ENCODE measurements at places on chromosomes 12 and 14.

DNA sequence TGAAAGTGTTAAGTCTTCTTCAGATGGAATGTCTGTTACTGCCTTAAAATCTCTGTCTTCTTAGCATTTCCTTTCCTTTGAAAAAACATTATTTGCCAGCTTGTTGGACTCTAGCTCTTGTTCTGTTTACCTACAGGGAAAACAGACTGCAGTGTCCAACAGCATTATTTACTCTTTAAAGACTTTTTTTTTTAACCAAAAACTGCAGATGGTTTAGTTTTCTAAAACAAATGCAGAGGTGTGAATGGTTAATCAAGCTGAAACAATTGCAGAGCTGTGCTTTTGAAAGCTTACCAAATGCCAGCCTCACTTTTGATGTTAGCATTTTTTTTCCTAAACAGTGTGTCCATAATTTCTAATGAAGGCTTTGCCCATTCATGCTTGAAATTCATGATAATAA, 323.3 kb downstream of the TMEM117 start:
- no peak overlapping the region for H3K27ac ChIP-seq
- no peak overlapping the region for H3K4me3 ChIP-seq
- no peaks in the 10 kb centered on the region for H3K27me3 ChIP-seq
- no peaks in the 10 kb centered on the region for H3K36me3 ChIP-seq
- no peak for DNase-seq
- H3K4me1 ChIP-seq: no peaks in the 10 kb centered on the region

DNA sequence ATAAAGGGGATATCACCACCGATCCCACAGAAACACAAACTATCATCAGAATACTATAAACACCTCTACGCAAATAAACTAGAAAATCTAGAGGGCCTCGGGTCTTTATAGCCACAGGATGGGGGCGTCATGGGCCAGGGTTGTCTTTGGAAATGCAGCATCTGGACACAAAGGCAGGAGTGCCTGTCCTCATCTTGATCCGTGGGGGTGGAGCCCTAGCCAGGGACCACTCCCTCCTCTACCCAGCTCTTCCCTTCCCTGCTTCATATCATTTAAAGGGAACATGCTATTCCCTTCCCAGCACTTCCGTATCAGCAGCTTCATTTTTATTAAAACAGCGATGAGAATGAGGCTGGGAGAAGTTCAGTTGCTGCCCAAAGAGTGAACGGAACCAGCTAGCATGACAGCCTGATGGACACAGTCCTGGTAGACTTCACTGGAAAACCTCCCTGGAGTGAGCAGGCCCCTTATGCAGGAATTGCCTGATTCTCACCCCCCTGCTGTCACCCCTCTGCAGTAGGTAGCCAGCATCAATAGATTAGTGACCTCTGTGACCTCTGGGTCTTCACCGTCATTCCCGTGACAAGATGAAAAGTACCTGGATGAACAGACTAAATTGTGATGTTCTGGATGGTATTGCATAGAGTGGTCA, 251.4 kb upstream of the RGS6 start:
- H3K27ac ChIP-seq: no peak overlapping the region
- H3K27me3 ChIP-seq: no peaks in the 10 kb centered on the region
- no peaks in the 10 kb centered on the region for H3K4me1 ChIP-seq

GRCh38 chr14:65038966-65039365, 52.3 kb downstream of the FNTB start:
- no peak overlapping the region for H3K4me3 ChIP-seq
- no peaks in the 10 kb centered on the region for H3K27me3 ChIP-seq
- DNase-seq: no peak
- H3K4me1 ChIP-seq: no peaks in the 10 kb centered on the region

DNA sequence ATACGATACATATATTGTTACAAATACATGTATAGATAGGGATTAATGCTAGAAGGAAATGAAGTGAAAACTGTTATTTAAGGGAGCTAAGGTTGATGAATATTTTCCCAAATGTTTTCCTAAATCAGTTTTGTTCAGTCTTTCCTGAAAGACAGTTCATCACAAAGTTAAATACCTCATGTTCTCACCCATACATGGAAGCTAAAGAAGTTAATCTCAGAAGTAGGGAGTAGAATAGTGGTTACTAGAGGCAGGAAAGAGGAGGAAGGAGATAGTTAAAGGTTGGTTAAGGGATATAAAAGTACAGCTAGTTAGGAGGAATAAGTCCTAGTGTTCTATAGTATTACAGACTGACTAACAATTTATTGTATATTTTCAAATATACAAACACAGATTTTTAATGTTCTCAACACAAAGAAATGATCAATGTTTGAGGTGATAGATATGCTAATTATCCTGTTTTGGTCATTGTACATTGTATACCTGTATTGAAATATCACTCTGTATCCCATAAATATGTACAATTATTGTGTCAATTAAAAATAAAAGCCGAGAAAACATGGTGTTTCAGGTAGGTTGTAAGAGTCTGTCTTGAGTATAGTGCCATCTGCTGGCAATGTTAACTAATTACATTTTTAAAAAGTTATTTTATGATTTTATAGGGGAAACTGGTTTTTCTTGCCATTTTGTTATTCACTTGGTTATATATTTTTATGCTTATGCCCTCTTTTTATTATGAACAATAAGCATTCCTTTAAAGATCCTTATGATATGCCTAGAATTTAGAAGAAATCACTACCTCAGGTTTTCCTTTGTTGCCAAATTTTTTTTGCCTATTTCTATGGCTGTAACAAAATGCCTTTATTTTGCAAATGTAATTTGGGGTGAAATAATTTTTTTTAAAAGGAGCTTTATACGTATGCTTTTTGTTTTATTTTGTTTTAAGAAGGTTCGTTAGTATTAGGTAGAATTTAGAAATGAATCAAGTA, 26.9 kb downstream of the ZDHHC17 start:
- H3K27me3 ChIP-seq: no peaks in the 10 kb centered on the region
- no peaks in the 10 kb centered on the region for H3K36me3 ChIP-seq
- H3K4me3 ChIP-seq: no peak overlapping the region

DNA sequence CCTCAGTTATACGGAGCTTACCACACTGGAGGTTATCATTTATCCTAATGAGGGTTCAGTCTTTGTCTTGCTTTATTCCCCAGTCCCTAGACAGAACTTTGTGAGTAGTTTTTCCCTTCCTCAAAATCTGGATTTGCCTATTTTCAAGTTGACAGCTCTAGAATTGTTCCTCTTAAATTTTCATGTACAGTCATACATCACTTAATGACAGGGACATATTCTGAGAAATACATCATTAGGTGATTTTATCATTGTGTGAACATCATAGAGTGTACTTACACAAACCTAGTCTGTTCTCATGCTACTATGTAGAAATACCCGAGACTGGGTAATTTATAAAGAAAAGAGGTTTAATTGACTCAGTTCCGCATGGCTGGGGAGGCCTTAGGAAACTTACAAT, 3.1 kb downstream of the PRKAB1 start:
- no peaks in the 10 kb centered on the region for H3K27me3 ChIP-seq
- DNase-seq: no peak
- H3K4me1 ChIP-seq: peaks cover 43% of the 10 kb centered on the region
- H3K4me3 ChIP-seq: no peak overlapping the region
- peaks cover 60% of the 10 kb centered on the region for H3K36me3 ChIP-seq

DNA sequence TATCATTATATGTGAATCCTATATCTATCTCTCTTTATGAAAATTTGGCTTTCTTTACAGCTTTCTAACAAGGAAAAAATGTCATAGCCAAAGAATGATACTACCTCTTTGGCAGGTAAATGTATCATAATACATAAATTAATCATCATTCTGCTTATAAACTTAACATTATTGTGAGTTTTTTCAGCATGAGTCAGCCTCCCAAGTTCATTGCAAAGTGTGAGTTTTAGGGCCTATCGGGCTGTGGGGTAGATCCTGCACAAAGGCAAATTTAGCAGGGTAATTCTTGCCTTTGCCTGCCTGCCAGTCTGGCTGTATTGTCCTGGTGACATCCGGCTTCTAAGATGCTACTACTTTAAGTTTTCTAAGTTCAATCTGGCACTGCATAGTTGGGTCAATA, 412.6 kb downstream of the MDGA2 start:
- no peak overlapping the region for H3K4me3 ChIP-seq
- DNase-seq: no peak
- H3K36me3 ChIP-seq: no peaks in the 10 kb centered on the region
- H3K4me1 ChIP-seq: no peaks in the 10 kb centered on the region
- H3K27ac ChIP-seq: no peak overlapping the region
- no peaks in the 10 kb centered on the region for H3K27me3 ChIP-seq

DNA sequence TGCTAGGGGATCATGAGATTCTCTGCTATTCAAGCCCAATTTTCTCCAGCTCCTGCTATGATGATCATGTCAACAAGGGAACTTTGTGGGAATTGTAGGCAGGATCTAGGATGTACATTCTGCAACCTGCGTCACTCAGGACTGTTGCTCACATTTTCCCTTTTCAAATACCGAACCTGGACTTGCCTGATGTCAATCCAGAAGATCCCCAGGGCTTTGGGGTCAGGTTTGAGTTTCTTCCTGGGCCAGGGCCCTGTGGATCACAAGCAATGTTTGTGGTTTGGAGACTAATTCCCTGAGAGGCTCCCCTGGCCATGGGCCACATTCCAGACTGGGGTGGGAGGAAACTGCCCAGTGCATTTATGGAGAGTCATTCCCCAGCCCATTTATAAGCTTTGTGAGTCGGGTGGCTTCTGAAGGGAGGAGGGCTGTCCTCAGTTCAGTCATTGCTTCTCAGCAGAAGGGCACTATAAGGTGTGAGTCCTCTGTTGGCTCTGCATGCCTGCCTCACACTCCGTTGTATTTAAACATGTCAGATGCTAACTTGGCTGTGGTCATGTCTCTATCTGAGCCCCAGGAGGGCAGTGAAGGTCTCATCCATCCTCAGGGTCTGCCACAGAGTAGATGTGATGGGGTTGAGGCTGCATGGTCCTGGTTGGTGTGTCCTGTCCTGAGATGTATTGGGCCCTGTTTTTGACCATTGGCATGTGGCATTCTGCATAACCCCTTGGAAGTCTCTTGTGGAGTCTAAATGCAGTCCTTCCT, 6.5 kb downstream of the KRT86 start:
- H3K27ac ChIP-seq: no peak overlapping the region
- no peak overlapping the region for H3K4me3 ChIP-seq
- peaks cover 8% of the 10 kb centered on the region for H3K4me1 ChIP-seq
- H3K27me3 ChIP-seq: peaks cover 32% of the 10 kb centered on the region
